ENCODE measurements at places on chromosomes 5 and 9. TPM values are rescaled to one million over a fixed set of nuclear protein-coding genes. Genes with fewer than 3 reads are reported as not detected.

RPP25L gene
- 30.2 TPM for total RNA-seq

PCDHGB3 gene
- 1.2 TPM for total RNA-seq

LCN6 gene
- total RNA-seq = not detected

NUDT2 gene
- 34.6 TPM for total RNA-seq

TRIM23 gene
- 7.7 TPM for total RNA-seq

- DNase-seq = no peak
- H3K4me1 ChIP-seq = no peaks in the 10 kb centered on the region
- H3K27ac ChIP-seq = no peak overlapping the region
- no peak overlapping the region for H3K4me3 ChIP-seq
These were observed 263.9 kb downstream of the SAXO1 start for GRCh38 chr9:18768951-18769622.

DNA sequence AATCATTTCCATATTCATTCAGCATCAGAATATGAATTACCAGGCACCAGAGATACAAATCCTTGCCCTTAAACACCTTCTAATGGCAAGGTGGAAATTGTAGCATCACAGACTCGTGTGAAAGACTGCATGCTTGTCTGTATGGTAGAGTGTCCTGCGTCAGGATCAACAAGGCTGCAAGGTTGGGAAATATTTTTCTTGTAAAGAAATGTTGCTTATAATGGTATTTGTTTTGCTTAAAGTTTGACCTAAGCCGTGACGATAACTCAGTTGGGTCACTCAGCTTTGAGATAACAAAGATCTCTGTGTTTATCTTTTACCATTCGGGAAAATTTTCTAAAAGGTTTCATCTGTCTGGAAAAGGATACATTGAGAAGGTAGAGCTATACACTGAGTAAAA lies 87.6 kb downstream of the BASP1 start:
- H3K27me3 ChIP-seq = no peaks in the 10 kb centered on the region
- peak overlapping the region; percentile 89 for H3K27ac ChIP-seq
- no peak overlapping the region for H3K4me3 ChIP-seq
- no peak for DNase-seq

DNA sequence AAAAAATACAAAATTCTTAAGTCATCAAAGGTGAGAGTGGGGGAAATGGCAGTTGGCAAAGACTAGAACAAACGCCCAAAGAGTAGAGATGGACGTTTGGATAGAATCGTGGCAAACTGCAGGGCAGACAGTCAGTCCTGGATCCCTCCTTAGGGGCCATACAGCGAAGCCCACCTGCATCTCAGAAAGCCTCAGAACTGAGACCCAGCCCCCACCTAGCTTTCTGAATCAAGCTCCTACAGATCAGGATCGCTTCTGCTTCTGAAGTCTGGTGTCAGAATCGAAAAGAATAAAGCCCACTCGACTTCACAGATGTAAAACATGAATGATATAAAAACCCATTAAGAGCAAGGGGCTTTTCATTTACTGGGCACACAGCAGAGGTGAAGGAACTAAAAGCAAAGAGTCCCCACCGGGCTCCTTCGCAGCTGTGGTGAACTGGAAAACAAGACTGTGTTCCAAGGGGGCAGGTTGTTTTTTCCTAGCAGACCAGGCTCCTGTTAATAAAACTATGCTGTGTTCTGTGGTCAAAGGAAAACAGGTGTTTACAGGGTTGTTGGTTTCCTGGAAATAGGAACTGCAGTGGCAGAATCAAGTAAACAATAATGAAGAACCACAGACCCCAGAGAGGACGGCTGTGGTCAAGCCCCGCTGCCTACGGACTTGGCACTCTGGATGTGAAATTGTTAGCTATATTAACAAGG lies 91.8 kb downstream of the TLE1 start:
- H3K27ac ChIP-seq = no peak overlapping the region
- peaks cover 25% of the 10 kb centered on the region for H3K4me1 ChIP-seq
- no peak overlapping the region for H3K4me3 ChIP-seq
- H3K36me3 ChIP-seq = peaks cover 16% of the 10 kb centered on the region

DNA sequence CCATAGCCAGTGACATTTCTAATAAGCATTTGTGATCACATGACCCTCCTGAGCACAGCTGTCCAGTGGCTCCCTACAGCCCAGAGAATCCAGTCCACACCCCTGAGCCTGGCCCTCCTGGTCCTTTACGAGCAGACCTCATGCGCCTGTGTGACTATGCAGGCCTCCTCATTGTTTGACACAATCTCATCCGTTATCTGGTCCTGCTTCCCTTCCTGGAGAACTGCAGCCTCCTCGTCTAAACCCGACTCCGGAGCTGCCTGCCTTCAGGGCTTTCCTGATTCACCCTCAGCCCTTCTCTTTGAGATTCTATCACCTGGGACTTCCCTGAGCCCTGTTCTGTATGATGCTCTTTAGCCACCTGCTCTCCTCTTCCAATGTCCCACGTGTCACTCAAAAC lies 79.7 kb downstream of the GPR21 start:
- H3K27ac ChIP-seq = no peak overlapping the region
- H3K4me1 ChIP-seq = no peaks in the 10 kb centered on the region
- no peak overlapping the region for H3K4me3 ChIP-seq

- no peak overlapping the region for H3K4me3 ChIP-seq
- no peaks in the 10 kb centered on the region for H3K36me3 ChIP-seq
- H3K4me1 ChIP-seq = peaks cover 13% of the 10 kb centered on the region
- peak overlapping the region; percentile 37 for H3K27ac ChIP-seq
These were observed 17.0 kb downstream of the NIPSNAP3B start for GRCh38 chr9:104780796-104781395.

DNA sequence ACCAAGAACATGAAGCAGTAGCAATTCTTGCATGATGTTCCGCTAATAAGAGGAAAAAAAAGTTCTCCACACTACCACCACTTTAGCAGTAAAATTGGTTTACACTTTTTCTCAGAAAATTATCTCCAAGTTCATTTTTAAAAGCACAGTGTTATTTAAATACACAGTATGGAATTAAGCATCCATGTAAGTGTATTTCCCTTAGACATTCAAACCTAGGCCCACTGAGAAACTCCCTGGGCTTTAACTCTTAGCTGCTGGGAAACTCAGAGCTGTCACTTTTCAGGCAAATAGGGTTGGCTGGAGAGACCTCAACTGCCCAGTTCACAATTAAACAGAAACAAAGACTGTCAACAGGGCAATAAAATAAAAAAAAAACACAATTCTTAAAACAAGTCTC lies 2.7 kb downstream of the GNAQ start:
- H3K27me3 ChIP-seq = peaks cover 5% of the 10 kb centered on the region
- H3K4me3 ChIP-seq = no peak overlapping the region
- no peak overlapping the region for H3K27ac ChIP-seq
- no peaks in the 10 kb centered on the region for H3K36me3 ChIP-seq
- no peak for DNase-seq
- H3K4me1 ChIP-seq = peaks cover 3% of the 10 kb centered on the region
